ENCODE measurements at places on chromosomes 7 and 10.

DNA sequence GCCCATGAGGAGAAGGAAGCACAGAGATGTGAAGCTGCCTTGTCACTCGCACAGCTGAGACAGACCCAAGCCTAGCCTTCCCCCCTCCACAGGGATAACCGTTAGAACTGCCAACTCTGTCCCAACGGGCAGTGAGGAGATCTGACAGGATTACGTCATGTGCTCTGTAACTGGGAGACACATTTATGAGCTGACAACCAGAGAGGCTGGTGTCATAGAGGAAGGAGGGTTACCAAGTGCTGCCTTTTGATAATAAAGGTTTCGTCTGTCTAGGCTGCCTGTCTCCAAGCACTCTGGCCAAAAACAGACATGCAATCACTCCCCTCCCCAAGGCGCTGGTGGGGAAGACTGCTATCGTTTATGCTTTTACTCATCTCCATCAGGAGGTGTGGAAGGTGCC is 165.9 kb downstream of the PLXNA4 start:
- DNase-seq = no peak

GRCh38 chr10:101079874-101080273 is 18.1 kb downstream of the KAZALD1 start:
- DNase-seq = no peak

- DNase-seq = no peak
Measured at GRCh38 chr7:65441010-65441409, 67.4 kb downstream of the ZNF92 start.

- no peak for DNase-seq
Measured at GRCh38 chr10:14608381-14609001, 166.2 kb downstream of the FAM107B start.

- DNase-seq = no peak
Measured at GRCh38 chr10:46253076-46254006, 33.5 kb upstream of the ANTXRL start.

GRCh38 chr7:47549397-47549796 is 32.5 kb downstream of the TNS3 start:
- no peak for DNase-seq

- DNase-seq = no peak
Measured at GRCh38 chr7:111108000-111108399, 17.1 kb downstream of the LRRN3 start.

- no peak for DNase-seq
Measured at GRCh38 chr7:141462958-141463357, 88.3 kb upstream of the AGK start.

DNA sequence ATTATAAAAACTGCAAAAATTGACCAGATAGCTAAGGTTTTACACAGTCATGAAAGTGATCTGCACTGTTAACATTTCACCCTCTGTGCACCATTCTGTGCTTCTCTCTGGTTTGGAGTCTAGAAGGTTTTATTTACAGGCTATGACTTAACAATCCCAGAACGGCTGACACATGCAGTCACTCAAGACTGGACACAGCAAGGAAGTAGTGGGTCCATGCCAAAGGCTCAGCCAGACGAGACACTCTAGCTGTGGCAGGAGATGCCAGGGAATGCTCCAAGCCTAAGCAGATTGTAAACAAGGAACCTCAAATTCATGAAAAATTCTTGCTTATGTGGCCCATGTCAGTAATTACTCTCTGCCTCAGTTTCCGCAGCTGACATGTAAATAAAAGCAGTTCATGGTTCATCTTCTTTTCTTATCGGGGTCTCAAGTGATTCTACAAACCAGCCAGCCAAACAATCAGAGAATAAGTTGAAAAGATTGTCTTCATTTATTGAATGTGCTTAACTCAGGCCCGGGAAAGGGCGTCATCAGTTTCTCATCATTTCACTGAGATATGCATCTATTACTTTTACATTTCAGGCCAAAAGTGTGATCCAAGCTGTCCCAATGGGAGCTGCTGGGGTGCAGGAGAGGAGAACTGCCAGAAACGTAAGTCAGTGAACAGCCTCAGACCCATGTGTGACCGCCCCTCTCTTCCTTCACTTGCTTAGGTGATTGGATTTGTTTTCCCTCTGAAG is 132.1 kb downstream of the EGFR start:
- no peak for DNase-seq

- DNase-seq = no peak
Measured at GRCh38 chr10:113552014-113552413, 839 bp upstream of the HABP2 start.

DNA sequence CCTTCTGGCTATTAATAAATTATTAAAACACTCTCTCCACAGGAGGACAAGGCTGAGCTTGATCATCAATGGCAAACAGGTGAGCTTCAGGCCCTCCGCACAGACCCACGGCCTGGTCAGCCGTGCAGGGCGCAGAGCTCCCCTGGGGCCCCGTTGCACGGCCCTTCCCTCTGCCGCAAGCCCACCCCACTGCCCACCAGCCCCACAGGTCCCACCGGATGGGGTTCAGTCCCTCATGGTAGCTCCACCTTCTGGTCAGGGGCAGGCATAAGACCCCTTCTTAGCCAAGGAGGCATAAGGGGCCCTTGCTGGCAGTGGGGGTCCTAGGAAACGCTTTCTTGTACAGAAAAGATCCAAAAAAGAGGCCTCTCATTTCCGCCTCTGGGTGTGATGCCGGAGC is 84.6 kb downstream of the MAD1L1 start:
- no peak for DNase-seq

DNA sequence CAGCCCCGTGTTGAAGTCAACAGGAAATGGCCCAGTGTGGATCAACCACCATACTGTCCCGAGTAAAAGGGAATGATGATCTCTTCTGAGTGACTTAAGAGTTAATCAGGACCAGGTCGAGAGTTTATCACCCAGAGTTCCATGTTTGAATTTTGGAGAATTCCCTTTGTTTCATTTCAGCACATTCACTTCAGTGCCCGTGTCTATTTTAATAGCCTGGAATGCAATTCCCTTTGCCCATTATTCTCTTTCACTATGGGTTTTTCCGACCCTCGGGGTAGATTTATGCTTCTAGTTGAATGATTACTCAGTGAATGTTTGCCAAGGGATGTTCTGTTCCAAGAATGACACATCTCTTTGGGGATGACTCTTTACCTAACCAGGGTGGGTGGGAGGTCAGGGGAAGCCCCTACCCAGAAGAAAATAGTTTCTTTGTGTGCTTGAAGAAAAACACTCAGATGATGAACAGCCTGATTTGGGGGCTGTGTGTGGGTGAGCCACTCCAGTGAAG is 594.9 kb downstream of the INHBA start:
- no peak for DNase-seq

GRCh38 chr10:18610517-18610916 is 40.9 kb downstream of the NSUN6 start:
- DNase-seq = no peak

DNA sequence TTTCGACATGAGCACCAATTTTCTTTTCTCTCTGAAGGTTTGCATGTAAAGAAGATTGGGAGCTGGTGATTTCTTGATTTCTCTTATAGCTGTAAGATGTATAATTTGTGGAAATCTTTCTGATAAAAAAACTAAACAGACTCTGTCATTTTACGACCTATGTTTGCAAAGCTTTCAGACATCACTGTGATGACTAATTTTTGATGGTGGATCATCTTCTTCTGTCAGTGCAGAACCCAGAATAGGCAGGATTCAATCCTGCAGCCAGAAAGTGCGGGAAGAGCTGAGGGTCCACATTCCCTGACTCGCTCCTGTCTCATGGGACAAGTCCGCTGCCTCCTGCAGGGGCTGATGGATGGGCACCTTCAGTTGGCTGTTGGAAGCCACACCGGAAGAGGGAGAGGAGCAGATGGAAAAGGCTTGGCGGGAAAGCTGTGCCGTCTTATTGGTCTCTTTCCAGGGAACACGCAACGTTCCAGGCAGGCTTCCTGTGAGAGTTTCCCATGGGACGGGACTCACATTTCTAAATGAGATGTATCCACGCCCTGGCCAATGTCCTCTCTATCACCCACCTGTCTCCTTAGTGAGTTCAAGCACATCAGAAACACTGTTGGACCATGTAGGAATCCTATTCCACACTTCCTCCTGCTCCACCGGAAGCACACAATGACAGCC is 186.9 kb downstream of the PRPF18 start:
- DNase-seq = no peak

- no peak for DNase-seq
Measured at GRCh38 chr10:47360419-47361040, 12.4 kb downstream of the RBP3 start.

DNA sequence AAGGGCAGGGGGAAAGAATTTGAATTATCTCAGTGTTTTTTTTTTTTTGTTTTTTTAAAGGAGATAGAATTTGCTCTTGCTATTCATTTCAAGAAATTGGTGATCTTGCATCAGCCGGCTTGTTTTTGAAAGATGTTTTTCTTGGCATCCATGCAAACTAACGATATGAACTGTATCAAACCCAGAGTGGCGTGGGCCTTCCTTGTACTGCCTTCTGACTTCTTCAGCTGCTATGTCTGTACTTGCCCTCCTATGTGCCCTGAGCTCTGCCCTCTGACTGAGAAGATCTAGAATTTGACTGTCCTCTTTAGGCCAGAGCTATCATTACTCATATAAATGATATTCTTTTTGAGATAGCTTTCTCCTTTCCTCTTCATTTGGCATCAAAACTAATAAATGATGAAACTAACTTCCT is 183.1 kb downstream of the EXOC4 start:
- DNase-seq = no peak

- DNase-seq = peak; percentile 81
Measured at GRCh38 chr10:132528064-132528691, 9.4 kb upstream of the INPP5A start.

DNA sequence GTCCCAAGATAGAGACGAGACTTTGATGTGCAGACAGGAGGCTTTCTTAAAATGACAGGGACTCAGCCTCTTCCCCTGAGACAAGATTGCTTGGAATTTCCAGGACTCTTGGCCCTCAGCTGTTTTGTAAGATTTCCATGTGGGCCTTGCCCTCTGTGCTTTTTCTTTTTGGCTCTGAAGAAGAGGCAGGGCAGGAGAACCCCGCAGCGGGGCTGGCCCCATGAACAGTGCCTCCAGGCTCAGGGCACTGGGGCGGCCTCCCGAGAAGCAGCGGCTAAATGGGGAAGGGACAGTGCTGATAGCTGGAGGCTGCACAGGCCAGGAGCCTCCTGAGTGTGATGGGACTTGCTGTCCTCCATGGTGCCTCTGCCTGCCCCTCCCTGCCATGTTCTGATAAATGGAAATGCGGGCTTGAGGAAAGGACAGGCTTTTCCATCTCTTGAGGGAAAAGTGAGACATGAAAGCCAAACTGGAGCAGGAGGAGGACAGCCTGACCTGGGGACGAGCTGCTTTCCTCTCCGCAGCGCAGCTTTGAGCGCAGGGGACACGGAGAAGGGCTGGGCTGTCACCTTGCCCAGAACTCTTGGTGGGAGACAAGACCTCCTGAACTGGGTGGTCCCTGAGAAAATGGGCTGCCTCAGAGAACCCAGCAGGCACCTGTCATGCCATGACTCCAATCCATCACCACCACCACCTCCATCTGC is 12.1 kb downstream of the SAP25 start:
- no peak for DNase-seq

GRCh38 chr10:34024693-34025425 is 690.4 kb upstream of the NRP1 start:
- DNase-seq = no peak

DNA sequence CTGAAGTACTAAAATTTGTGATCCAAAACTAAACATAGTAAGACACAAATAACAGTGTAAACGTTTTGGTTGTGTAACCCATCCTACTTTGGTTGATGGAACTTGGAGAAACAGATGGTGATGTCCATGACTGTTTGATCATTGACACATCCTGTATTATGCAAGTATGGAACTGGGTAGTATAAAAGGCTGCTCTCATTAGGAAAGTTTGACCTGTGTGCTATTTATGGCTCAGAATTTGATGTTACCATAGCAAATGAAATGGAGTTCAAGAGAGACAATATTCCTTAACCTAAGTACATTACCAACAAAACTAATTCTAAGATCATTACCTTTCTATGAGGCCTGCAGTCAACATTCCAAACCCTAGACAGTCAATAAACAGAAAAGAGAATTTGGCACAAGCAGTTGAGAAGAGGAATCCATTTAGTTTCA is 39.9 kb downstream of the DKK1 start:
- DNase-seq = no peak

DNA sequence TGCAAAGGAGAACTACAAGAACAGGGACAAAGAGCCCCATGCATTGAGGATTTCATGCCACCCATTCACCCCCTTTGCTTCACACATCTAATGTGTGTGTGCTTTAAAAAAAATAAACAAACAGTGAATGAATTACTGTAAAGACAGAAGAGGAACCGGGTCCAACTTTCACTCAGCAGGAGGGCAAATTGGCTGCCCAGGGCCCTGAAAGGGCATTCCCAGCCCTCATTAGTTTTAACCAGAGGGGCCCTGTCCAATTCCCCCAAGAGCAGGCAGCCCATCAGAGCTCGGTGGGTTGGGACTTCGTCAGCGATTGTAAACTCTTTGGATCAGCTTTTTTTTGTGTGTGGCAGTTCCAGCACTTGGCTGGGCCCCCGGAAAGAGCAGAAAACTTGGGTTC is 73.6 kb upstream of the PDZD8 start:
- no peak for DNase-seq

DNA sequence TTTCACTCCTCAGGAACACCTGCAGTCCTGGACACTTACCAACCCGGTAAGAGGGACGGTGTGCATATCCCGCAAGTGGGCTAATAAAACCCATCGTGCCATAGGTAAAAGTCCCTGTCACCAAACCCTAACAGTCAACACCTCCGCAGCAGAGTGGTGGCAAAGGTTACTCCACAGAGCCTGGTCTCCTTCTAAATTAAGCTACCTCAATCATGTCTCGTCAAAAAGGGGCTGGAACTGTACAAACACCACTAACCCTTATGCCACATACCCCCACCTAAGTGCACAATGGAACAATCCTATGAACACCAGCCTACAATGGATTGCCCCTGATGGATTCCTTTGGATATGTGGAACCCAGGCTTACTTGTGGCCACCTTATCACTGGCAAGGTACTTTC is 9.6 kb upstream of the AKR1B1 start:
- DNase-seq = no peak

DNA sequence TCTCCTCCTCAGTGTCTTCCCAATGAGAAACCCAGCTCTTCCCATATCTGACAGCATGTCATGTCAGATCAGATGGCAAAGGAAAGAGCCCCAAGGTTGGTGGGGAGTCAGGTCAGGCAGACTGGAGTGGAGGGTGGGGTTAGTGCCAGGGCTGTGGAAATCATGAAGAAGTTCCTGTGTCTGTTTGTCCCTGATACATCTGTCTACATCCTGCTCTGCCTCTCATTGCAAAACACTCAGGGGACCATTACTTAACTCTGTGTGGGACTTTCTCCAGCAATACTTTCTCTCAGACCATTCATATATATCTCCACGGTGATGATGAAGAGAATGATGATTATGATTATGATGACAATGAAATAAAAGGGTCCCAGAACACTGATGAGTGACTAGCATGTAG is 3.3 kb downstream of the PRRT4 start:
- no peak for DNase-seq

- DNase-seq = no peak
Measured at GRCh38 chr10:119812684-119813083, 60.0 kb downstream of the MCMBP start.
